ENCODE measurements at places on chromosomes 16 and 17. TPM values are rescaled to one million over a fixed set of nuclear protein-coding genes. Genes with fewer than 3 reads are reported as not detected.

NDRG4 gene
- polyA plus RNA-seq = 19.3 TPM

ZDHHC1 gene
- not detected for polyA plus RNA-seq

COIL gene
- polyA plus RNA-seq = 10.9 TPM

HOXB2 gene
- polyA plus RNA-seq = 5.1 TPM

C16orf74 gene
- 5.6 TPM for polyA plus RNA-seq

SNX20 gene
- 1.6 TPM for polyA plus RNA-seq

C17orf50 gene
- polyA plus RNA-seq = 0.15 TPM

KRTAP4-6 gene
- not detected for polyA plus RNA-seq

MYLK3 gene
- polyA plus RNA-seq = 0.81 TPM

SSTR5 gene
- polyA plus RNA-seq = not detected

TBC1D3I gene
- 0.27 TPM for polyA plus RNA-seq

CCL15 gene
- 51.9 TPM for polyA plus RNA-seq

HBZ gene
- polyA plus RNA-seq = not detected

SLX1A gene
- 82.8 TPM for polyA plus RNA-seq

MFSD11 gene
- polyA plus RNA-seq = 20.0 TPM

HIGD1B gene
- polyA plus RNA-seq = 1.5 TPM

KRTAP1-1 gene
- polyA plus RNA-seq = not detected

CNEP1R1 gene
- 6.8 TPM for polyA plus RNA-seq

ATP2C2 gene
- 26.0 TPM for polyA plus RNA-seq

KCTD19 gene
- polyA plus RNA-seq = not detected

ZSCAN32 gene
- polyA plus RNA-seq = 15.2 TPM

NPEPPS gene
- polyA plus RNA-seq = 109 TPM

MAP2K6 gene
- 21.2 TPM for polyA plus RNA-seq

ZFP1 gene
- polyA plus RNA-seq = 8.8 TPM

All from small intestine (tissue), 16 donors.